Suprapubic skin (tissue), 4 donors: ENCODE measurements at places on chromosomes 13 and 19.

GRCh38 chr13:60000081-60000480 lies 163.6 kb downstream of the DIAPH3 start:
- no peak for DNase-seq

DNA sequence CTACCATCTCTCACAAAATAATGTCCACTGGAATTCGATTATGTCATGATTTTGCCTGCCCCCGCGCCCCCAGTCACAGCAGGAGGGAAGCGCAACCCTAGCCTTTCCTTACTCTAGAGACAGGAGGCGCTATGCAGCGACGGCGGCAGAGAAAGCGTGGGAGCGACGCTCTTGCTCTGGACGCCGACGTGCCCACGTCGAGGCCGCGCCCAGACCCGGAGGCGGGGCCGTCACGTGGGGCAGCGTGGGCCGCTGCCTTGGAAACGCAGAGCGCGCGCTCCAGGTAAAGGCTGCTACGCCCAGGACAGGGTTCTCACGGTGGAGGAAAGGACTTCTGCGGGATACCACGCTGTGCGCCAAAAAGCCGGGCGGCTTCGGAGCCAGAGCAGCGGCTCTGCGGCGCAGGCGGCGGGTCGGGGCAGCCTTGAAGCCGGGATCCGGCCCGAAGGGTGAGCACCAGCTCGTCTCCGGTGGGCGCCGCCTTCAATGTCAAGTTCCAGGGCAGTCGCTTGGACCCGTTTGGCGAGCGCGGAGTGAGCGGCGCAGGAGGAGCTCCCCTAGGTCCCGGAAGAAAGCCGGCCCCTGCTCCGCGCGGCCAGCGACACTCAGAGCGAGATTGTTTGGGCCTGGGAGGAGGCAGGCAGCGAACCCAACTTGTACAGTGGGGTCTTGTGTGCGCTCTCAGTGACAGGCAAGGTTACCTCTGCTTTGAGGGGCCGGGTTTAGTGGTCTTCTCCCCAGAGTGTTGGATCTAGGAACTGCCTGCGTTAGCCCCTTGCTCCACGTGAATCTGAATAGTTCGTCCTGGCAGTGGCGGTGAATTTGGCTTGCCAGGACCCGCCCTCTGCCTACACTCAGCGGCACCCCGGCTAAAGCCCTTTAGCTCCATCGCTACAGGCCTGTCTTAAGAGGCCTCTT lies 121.7 kb downstream of the MRPL57 start:
- DNase-seq, result peak; percentile 88

DNA sequence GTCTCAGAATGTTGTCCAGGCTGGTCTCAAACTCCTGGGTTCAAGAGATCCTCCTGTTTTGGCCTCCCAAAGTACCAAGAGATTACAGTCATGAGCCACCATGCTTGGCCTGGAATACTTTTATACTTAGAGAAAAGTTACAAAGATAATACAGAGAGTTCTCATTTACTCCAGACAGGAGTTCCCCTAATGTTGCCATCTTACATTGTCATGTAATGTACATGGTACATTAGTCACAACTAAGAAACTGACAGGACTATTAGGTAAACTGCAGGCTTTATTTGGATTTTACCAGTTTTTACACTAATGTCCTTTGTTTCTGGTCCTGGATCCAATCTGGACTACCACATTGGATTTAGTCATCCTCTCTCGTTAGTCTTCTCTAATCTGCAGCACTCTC lies 2.3 kb upstream of the C19orf84 start:
- DNase-seq, result no peak

- DNase-seq, result no peak
Observed at GRCh38 chr13:111183959-111184358, 68.8 kb downstream of the ARHGEF7 start.

DNA sequence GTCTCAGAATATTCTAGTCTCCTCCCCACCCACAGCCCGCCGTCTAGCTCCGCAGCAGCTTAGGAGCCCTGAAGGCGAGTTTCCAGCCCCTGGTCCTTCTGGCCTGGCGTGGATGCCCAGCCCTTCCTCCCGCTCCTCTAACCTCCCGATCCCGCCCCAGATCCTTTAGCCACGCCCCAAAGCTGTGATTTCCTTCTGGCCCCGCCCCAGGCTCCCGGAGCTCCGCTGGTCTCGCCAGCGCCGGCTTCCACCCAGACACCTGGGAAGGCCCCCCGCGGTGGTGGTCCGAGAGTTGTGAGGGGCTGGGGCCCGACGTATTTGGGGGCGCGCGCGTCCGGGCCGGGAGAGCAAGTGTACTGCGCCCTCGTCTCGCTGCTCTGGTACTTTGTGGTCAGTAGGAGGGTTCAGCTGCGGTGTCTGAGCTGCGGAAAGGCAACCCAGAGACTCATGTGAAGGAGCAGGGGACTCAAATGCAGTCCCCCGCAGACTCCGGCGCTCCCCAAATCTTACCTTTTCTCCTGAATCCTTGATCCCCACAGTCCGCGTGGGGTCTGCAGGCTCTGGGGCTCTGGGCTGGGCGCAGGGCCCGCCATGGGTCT lies at the start of gene CGB7:
Gene CGB7 (minus strand): TSS at position 114 of the 599 bp plus-strand sequence. CDS start 2,374 bp downstream, outside the sequence.
- DNase-seq, result peak; percentile 84
